ENCODE measurements at places on chromosomes 12 and 14. TPM values are rescaled to one million over a fixed set of nuclear protein-coding genes. Genes with fewer than 3 reads are reported as not detected.

DNA sequence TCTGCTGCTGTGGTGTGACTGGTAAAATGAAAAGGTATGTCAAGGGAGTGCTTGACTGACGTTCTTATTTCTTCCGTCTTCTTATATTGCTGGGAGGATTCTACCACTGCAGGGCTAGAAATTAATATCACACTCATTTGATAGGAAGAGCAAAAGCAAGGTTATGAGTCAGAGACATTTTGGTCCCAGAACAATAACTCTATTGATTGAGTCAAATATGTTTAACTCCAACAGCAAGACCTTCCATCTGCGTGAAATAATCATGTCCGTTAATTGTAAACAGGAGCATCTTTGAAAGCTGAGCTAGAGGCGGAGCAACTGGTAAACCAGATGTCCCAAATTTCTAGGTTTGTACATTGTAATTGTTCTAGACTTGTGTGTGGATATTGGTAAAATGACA is 1293.6 kb downstream of the AACS start:
- no peaks in the 10 kb centered on the region for H3K27me3 ChIP-seq
- no peaks in the 10 kb centered on the region for H3K36me3 ChIP-seq
- H3K4me1 ChIP-seq: no peaks in the 10 kb centered on the region
- no peak for DNase-seq

GRCh38 chr14:26744903-26745302 is 147.1 kb upstream of the NOVA1 start:
- H3K4me3 ChIP-seq: no peak overlapping the region
- H3K27ac ChIP-seq: no peak overlapping the region
- H3K27me3 ChIP-seq: no peaks in the 10 kb centered on the region
- no peaks in the 10 kb centered on the region for H3K4me1 ChIP-seq
- no peak for DNase-seq

DNA sequence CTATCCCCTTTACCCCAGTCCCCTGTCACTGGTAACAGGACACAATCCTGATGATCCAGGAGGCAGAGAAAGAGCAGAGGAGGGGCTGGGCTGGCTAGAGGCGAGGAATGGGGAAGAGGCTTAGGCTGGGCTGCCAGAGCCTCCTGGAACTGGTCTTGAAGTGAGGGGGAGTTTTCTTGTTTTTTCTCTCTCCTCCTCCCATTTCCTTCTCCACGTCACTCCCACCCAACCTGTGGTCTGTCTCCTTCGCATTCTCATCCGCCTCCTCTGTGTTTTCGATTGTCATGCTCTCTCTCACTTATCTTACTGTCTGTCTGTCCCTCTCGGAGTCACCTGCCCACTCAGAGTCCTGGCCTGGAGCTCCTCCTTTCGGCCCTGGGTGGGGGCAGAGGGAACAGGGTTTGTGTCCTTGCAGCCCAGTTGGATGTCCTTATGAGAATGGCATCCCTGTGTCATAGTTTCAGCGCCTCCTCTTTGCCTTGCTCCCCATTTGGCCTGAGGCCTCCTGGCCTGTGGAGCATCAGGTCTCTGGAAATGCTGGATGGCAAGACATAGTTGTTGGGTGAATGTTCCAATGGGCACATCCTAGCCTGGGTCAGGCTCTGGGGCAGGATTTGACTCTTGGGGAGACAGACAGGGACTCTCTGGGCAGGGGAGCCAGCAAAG is 3.4 kb upstream of the KRT80 start:
- no peak overlapping the region for H3K27ac ChIP-seq
- no peak for DNase-seq
- H3K4me3 ChIP-seq: no peak overlapping the region
- H3K36me3 ChIP-seq: no peaks in the 10 kb centered on the region
- H3K4me1 ChIP-seq: peaks cover 49% of the 10 kb centered on the region

DNA sequence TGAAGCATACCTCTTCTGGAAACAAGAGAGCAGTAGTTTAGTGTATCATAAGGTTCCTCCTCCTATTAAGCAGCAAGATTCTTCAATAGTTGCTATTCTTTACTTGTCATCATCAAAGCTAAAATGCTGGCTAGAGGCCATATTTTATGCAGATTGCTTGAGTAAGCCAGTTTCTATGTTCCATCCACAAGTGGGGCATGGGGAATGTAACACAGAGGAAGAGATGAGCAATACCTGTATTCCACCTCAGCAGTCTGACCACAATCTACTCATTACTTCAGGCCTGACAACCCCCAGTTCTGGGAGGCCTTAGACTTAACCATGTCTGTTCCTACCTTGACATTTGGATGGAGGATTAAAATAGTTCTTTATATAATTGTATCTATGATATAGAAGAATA is 423.6 kb downstream of the BTG1 start:
- H3K27me3 ChIP-seq: no peaks in the 10 kb centered on the region
- no peak overlapping the region for H3K27ac ChIP-seq
- H3K4me1 ChIP-seq: no peaks in the 10 kb centered on the region
- no peak overlapping the region for H3K4me3 ChIP-seq

DNA sequence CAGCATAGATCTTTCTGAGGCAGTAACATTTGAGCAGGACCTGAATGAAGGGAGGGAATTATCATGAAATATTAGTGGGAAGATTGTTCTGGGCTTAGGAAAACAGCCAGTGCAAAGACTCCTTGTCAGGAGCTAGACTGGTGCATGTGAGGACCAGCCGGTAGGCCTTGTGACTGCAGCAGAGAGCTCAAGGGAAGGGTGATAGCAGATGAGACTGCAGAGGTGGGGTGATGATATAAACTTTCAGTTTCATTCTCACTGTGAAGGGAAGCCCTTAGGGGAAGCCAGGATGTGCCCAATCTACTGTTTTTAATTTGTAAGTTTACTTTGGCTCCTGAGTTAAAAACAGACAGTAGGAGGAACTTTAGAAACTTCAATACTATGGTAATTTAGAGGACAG is 12.4 kb downstream of the IL22 start:
- H3K36me3 ChIP-seq: no peaks in the 10 kb centered on the region
- peaks cover 16% of the 10 kb centered on the region for H3K4me1 ChIP-seq
- no peak for DNase-seq
- H3K27ac ChIP-seq: no peak overlapping the region
- H3K27me3 ChIP-seq: no peaks in the 10 kb centered on the region
- no peak overlapping the region for H3K4me3 ChIP-seq

The ABCC9 gene
- polyA plus RNA-seq: 8.7 TPM

- H3K36me3 ChIP-seq: no peaks in the 10 kb centered on the region
- no peak for DNase-seq
- H3K27ac ChIP-seq: no peak overlapping the region
- H3K27me3 ChIP-seq: no peaks in the 10 kb centered on the region
These were observed 339.3 kb downstream of the NRXN3 start for GRCh38 chr14:78509516-78509915.

The CLEC2A gene
- polyA plus RNA-seq: not detected

The OR8S1 gene
- not detected for polyA plus RNA-seq

The IAPP gene
- 0.09 TPM for polyA plus RNA-seq

DNA sequence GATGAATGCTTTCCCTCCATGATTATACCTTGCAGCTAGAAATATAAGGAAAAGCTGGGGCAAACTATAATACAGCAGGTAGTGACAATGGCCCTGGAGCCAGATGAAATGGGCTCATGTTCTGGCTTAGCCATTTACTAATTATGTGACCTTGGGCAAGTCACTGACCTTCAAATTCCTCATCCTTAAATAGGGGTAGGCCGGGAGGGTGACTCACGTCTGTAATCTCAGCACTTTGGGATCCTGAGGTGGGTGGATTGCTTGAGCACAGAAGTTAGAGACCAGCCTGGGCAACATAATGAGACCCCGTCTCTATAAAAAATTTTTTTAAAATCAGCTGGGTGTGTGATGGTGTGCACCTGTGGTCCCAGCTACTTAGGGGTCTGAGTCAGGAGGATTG is 155.4 kb downstream of the C12orf75 start:
- H3K4me3 ChIP-seq: no peak overlapping the region
- no peaks in the 10 kb centered on the region for H3K27me3 ChIP-seq
- no peaks in the 10 kb centered on the region for H3K36me3 ChIP-seq
- no peaks in the 10 kb centered on the region for H3K4me1 ChIP-seq
- no peak for DNase-seq

The EVL gene
- 26.0 TPM for polyA plus RNA-seq

The HOXC11 gene
- not detected for polyA plus RNA-seq

GRCh38 chr12:1391722-1392121 is 202.7 kb downstream of the FBXL14 start:
- DNase-seq: no peak
- H3K27me3 ChIP-seq: no peaks in the 10 kb centered on the region
- no peaks in the 10 kb centered on the region for H3K4me1 ChIP-seq
- no peak overlapping the region for H3K4me3 ChIP-seq

DNA sequence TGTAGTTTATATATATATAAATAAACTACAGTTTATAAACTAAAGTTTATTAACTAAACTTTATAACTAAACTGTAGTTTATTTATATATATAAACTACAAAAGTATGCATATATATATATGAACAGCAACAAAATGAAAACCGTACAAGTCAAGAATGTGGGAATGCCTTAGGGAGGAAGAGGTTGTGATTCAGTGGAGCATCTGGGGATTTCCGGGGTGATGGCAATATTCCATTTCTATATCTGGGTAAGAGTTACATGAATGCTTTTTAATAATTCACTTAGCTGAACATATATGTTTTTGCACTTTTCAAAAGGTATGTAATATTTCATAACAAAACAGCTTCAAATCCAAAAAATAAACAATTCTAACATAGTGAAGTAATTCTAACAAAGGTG is 30.1 kb upstream of the CAND1 start:
- no peaks in the 10 kb centered on the region for H3K27me3 ChIP-seq
- no peaks in the 10 kb centered on the region for H3K36me3 ChIP-seq
- no peak overlapping the region for H3K27ac ChIP-seq
- DNase-seq: no peak

DNA sequence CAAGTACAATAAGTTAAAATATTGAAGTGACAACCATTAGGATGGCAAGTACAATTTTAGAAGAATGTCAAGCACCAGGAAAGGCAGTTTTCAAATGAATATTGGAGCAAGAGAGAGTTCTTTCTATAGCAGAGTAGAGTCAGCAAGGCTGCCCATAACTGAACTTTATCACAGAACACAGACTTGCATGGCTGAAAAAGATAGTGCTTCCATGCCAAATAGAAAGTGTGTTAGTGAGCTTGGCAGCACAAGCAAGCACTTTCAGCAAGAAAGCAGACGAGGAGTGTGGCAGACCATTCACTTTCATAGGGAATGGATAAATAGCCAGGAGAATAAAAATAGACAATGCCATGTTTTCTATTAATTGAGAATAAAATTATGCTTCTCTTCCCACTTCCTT is 647.0 kb upstream of the MGAT4C start:
- H3K27ac ChIP-seq: no peak overlapping the region
- H3K4me1 ChIP-seq: no peaks in the 10 kb centered on the region
- no peaks in the 10 kb centered on the region for H3K36me3 ChIP-seq
- DNase-seq: no peak

- no peak overlapping the region for H3K27ac ChIP-seq
- no peak overlapping the region for H3K4me3 ChIP-seq
- H3K4me1 ChIP-seq: peaks cover 76% of the 10 kb centered on the region
- no peaks in the 10 kb centered on the region for H3K27me3 ChIP-seq
- no peak for DNase-seq
These were observed 27.7 kb downstream of the WNK1 start for GRCh38 chr12:779745-780734.

All from heart right ventricle (tissue), 16 donors.